ENCODE measurements at places on chromosomes 1 and 21.

- DNase-seq: no peak
Observed at GRCh38 chr1:19154876-19155275, 55.2 kb downstream of the UBR4 start.

DNA sequence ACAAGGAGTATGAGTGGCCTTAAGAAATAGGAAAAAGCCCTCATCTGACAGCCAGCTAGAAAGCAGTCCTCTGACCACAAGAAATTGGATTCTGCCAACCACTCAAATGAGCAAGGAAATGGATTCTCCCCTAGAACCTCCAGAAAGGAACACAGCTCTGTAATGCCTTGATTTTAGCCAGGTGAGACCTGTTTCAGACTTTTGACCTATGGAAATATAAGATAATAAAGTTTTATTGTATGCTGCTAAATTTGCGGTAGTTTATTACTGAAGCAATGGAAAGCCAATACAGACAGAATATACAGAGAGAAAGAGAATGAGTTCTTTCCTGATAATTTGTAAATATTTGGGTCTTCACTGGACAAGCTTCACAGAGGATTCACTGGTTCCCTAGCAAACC lies 28.8 kb upstream of the SELE start:
- DNase-seq: no peak

DNA sequence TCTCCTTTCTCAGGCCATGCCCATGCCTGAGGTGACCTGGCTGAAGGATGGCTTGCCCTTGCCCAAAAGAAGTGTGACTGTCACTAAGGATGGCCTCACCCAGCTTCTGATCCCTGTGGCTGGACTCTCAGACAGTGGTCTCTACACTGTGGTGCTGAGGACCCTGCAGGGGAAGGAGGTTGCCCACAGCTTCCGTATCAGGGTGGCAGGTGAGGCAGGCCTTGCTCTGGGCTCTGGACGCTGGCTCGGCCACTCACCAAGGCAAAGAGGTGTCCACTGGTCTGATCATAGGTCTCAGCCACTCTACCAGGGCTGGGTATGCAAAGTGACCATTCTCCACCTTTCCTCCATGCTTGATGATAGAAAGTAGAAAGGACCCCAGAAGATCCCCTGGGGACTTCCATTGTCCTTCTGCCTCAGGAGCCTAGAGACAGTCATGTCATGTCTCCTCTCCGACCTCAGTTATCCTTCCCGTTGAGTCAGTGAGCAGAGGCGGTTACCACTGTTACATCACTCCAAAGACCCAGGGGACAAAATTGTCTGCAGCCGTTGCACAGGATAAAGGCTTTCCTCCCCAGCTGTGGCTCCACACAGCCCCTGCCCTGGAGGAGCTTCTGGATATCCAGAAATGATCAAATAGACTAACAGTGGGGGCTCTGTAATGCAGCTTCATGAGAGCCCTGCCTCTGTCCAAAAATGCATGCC lies 34.2 kb downstream of the IGFN1 start:
- DNase-seq: no peak

GRCh38 chr1:67118191-67118590 lies 16.6 kb downstream of the C1orf141 start:
- no peak for DNase-seq

- DNase-seq: no peak
Observed at GRCh38 chr1:203052601-203053000, 26.3 kb downstream of the PPFIA4 start.

DNA sequence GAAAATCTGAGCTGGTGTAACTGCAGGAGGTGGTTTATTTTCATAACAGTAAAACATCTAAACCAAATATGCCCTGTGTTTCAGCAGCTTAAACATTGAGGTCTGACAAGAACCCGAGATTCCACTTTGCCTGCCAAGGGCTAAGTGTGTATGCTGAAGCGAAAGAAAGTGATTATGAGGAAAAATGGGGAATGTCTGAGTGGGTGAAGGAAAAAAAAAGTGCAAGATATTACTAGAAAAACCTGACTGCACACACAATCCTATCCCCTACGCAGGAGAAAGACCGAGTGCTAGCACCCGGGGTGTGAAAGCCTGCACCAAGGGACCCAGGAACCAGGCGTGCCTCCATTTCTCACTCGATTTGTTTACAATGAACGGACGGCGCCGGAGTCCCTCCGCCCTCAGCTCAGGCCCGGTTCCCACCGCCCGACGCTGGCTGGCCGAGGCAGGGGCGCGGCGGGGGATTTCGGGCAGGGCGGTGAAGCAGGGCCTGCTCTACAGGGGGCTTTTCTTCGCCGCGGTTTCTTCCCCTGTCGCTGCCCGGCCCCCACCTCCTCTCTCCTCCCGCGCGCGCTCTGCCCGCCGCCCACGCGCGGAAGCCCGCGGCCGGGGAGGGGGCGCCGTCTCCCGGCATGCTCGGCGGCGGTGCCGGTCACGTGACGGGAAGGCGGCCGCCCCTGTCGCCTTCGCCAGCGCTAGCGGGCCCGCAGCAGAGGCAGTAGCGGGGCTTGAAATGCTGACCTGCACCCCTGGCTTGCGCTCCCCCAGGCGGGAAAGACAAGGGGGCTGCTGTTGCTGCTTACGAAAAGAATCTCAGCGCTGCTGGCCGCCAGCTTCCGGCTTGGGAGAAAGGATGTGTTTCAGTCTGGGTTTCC lies 35.9 kb downstream of the ITPKB start:
- peak; percentile 83 for DNase-seq

GRCh38 chr21:44329971-44330681 lies 9.1 kb downstream of the CFAP410 start:
- DNase-seq: no peak

DNA sequence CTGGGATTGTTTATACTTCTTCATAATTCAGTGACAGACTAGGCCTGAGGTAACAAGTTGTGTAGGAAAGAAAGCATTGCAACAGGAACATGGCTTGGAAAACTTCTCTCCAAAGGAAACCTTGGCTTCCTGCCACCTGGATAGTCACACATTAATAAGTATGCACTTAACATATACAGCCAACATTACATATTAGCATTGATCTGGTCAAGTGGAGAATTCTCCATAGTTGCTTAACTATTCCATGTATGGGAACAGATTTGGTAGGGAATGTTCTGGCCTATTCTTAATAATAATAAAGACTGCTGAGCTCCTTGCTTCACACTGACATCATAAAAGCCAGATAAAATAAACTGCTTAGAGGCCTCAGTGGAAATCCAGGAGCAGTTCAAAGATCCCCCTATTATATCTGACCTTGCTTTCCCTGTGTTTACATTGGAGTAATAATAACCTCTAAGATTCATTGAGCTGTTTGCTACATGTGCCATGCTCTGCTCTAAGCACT lies 27.2 kb upstream of the NFIA start:
- DNase-seq: no peak

GRCh38 chr21:15057285-15057684 lies 7.5 kb downstream of the NRIP1 start:
- no peak for DNase-seq

DNA sequence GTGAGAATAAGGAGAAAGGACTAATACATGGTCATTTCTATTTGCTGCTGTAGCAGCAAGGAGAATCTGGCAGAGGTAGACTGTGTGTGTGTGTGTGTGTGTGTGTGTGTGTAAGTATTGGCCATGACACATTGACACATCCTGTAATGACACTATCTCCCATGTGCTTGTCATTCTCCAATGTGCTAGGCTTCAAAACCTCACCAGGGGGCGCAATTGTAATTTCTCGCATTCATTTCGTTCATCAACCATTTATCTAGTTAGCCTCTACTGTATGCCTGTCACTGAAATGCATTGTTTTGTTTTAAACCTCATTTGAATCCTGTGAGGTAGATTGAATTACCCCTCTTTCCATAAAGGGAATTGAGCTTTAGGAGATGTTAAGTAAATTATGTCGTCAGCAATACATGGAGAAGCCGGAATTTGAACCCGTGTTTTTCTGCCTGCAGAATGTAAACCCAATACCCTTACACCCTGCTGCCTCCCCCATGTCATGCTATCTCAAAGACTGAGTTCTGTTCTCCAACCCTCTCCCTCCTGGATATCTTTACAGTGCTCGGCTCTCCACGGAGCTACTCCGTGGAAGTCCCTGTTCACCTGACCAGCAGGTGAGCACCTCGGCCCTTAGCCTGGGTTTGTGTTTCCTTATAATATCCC lies 100.8 kb downstream of the UCK2 start:
- no peak for DNase-seq

DNA sequence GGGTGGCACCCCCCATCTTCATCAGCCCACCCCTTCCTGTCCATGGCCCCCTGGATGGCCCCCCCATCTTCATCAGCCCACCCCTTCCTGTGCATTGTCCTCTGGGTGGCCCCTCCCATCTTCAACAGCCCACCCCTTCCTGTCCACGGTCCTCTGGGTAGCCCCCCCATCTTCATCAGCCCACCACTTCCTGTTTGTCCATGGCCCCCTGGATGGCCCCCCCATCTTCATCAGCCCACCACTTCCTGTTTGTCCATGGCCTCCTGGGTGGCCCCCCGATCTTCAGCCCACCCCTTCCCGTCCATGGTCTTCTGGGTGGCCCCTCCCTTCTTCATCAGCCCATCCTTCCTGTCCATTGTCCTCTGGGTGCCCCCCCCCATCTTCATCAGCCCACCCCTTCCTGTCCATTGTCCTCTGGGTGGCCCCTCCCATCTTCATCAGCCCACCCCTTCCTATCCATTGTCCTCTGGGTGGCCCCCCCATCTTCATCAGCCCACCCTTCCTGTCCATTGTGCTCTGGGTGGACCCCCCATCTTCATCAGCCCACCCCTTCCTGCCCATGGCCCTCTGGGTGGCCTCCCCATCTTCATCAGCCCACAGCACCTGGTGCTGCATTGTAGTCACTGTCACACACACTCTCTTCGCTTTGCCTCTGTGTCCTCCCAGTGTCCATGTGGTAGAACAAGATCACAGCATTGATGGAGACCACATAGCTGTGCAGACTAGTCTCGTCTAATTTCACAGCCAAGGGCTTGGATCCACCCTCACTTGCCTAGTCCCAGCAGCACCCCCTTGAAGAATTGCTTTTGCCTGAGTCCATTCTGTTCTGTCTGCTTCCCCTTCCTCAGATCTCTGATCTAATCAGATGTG lies 95.9 kb downstream of the PCBP3 start:
- no peak for DNase-seq

DNA sequence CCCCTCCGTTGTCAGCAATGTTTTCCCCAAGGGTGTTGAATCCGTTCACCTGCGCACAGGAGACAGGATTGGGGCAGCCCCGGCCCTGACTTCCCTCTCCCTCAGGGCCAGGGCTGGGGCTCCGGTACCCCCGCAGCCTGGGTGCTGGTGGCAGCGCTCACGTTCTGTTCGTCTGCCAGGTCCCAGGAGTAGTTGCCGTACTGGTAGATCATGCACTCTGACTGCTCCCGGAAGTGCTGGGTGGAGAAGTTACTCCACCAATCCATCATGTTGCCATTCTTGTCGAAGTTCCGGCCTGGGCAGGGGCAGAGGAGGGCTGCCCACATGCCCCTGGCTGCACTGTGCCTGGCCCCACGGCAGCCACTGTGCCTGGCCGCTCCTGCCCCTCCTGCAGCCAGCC lies 6.1 kb downstream of the PRXL2B start:
- no peak for DNase-seq

- DNase-seq: no peak
Observed at GRCh38 chr1:28537457-28538199, 15.3 kb upstream of the TRNAU1AP start.

- DNase-seq: no peak
Observed at GRCh38 chr1:206081856-206082255, 28.9 kb downstream of the RHEX start.

- no peak for DNase-seq
Observed at GRCh38 chr21:41965461-41966013, 11.7 kb upstream of the C2CD2 start.

- no peak for DNase-seq
Observed at GRCh38 chr1:206787891-206788290, 15.6 kb upstream of the IL10 start.

GRCh38 chr1:163163163-163163562 lies 39.6 kb downstream of the RGS5 start:
- no peak for DNase-seq

- no peak for DNase-seq
Observed at GRCh38 chr1:185373813-185374529, 56.9 kb upstream of the IVNS1ABP start.

DNA sequence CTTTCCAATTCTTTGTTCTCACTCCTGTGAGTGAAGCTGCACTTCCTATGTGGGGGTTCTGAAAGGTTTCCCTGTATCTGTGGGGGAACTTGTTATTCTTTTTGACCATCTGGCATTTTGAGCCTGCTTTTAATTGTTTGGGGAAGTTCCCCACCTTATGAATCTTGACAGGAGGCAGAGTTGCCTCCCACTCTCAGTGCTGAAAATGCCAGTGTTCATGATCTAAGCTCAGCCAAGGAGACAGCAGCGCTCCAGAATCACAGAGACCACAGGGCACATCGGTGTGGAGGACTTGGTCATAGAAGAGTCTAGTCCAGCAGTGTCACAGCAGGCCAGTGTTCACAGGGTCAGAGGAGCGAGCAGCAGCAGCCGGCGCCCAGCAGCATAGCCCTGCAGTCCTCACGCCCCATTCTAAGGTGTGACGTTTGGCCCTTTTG lies 63.8 kb upstream of the PRDX6 start:
- no peak for DNase-seq

- no peak for DNase-seq
Observed at GRCh38 chr1:31783846-31784245, 19.7 kb upstream of the ADGRB2 start.

GRCh38 chr1:98989556-98989907 lies 15.1 kb downstream of the PLPPR5 start:
- no peak for DNase-seq

DNA sequence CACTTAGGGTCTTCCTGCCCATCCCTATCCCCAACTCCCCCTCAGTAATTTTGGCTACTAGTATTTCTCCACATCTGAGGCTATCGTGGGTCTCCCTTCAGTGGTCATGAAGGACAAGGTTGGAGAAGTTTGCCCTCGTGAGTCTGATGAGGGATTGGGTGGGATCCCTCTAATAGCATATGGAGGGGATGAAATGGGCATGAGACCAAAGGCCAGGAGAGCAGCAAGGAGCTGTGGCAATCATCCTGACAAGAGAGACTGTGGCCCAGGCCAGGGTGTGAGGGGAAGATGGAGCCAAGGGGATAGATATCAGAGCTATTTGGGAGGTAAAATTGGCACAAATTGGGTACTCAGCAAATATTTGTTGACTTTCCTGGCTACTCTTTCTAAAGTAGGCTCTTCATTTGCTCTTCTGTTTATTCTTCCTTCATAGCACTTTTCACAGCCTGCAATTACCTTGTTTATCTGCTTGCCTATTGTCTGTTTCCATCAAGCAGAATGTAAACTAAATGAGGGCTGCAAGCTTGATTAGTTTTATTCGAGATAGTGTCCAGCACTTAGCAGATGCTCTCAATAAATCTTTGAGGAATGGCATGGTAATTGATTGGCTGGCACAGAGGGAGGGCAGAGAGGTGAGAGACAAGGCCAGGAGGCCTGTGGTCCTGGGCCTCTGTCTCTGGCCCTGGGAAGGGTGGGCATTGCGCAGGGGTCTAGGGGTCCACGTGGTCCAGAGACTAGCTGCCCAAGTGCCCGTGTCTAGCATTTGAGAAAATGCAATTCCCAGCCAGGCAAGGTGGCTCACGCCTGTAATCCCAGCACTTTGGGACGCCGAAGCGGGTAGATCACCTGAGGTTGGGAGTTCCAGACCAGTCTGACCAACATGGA lies 1.5 kb upstream of the PLK3 start:
- no peak for DNase-seq

GRCh38 chr1:178485541-178485981 lies 11.2 kb downstream of the CLEC20A start:
- no peak for DNase-seq

- no peak for DNase-seq
Observed at GRCh38 chr1:173052681-173053196, 2.0 kb upstream of the TNFSF18 start.

- no peak for DNase-seq
Observed at GRCh38 chr1:227543283-227544066, 19.9 kb upstream of the ZNF678 start.

GRCh38 chr1:213519098-213519497 lies 468.1 kb downstream of the RPS6KC1 start:
- DNase-seq: no peak

All from activated gamma-delta T cell (primary cell).